Body of pancreas (tissue), 4 donors: ENCODE measurements at places on chromosomes 11 and 22. TPM values are rescaled to one million over a fixed set of nuclear protein-coding genes. Genes with fewer than 3 reads are reported as not detected.

DNA sequence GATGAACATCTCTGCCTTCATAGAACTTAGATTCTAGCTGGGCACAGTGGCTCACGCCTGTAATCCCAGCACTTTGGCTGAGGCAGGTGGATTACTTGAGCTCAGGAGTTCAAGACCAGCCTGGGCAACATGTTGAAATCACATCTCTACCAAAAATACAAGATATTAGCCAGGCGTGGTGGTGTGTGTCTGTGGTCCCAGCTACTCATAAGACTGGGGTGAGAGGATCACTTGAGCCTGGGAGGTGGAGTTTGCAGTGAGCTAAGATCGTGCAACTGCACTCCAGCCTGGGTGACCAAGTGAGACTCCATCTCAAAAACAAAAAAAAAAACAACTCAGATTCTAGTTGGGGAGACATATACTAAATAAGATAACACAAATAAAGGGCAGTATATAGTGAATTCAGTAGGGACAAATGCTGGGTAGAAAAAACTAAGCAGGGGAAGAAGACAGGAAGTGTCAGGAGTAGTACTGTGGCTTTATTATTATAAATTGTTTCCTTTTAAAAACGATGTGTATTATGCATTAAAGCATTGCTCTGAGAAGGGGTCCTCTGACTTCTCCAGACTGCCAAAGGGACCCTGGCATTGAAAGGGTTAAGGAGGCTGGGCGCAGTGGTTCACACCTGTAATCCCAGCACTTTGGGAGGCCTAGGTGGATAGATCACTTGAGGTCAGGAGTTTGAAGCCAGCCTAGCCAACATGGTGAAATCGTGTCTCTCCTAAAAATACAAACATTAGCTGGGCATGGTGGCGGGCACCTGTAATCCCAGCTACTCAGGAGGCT is 46.7 kb downstream of the PACS1 start:
- no peaks in the 10 kb centered on the region for H3K36me3 ChIP-seq
- no peak for DNase-seq
- H3K4me3 ChIP-seq: no peak overlapping the region
- no peaks in the 10 kb centered on the region for H3K27me3 ChIP-seq
- no peak overlapping the region for H3K27ac ChIP-seq
- H3K4me1 ChIP-seq: peaks cover 56% of the 10 kb centered on the region

DNA sequence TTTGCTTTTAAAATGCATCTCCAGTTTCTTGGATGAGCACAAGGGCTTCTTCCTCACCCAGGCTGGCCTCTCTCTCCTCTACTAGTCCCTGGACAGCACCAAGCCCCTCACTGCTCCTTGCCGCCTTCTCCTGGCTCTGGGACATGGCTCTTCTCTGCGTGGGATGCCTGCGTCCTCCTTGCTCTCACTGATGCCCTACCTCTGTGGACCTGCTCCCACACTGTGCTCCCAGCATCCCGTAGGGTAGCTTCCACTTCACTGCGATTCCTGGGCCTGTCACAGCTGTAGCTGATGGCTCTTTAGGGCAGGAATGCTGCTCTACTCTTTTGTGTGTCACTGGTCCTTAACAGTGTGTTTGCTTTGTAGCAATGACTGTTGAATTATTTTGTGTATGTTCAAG is 136.3 kb downstream of the SNX19 start:
- H3K36me3 ChIP-seq: no peaks in the 10 kb centered on the region
- H3K4me3 ChIP-seq: no peak overlapping the region
- no peak overlapping the region for H3K27ac ChIP-seq

GSTT2B gene
- total RNA-seq: 8.3 TPM

- H3K27ac ChIP-seq: peak overlapping the region; percentile 87
- no peak for DNase-seq
- no peaks in the 10 kb centered on the region for H3K36me3 ChIP-seq
- H3K4me3 ChIP-seq: peak overlapping the region; percentile 31
- peaks cover 23% of the 10 kb centered on the region for H3K4me1 ChIP-seq
Observed at GRCh38 chr22:36027579-36027934, 1.1 kb downstream of the RBFOX2 start.

TSSK2 gene
- total RNA-seq: 0.33 TPM

DNA sequence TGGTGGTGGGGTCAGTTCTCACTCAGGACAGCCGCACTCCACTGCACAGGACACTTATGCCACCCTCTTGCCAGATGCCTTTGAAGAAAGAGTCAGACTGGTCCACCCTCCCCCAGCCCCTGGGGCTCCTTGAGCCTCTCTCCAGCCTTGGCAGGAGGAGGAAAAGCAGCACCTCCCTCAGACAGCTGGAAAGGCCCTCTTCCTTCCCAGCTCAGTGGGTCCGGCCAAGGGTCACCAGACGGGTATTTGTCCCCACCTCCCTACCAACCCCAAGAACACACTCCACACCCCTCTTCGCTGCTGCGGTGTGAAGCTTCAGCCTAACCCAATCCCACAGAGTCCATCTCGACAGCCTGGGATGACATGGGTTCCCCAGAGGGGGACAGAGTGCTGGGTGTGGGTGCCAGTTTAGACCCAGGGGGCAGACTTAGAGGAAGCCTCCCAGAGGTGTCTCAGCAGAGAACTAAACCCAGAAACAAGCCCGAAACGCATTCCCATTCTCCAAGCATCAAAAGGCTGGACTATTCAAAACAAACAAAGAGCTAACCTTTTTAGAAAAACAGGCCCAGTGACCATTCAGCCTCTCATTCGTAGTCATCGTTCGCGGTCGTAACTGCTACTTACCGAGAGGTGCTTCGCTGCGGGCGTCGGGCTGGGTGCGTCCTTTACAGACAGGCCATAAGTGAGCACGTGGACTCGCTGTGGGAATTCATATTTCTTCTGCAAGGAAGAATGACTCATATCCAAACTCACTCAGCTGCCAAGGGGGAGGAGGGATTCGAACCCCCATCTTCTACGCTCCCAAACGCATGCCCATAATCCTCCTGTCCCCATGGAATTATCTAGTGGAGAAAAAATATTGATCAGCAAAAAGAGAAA is 57.5 kb upstream of the ANO1 start:
- H3K27ac ChIP-seq: no peak overlapping the region
- no peaks in the 10 kb centered on the region for H3K36me3 ChIP-seq
- H3K4me3 ChIP-seq: no peak overlapping the region
- no peaks in the 10 kb centered on the region for H3K27me3 ChIP-seq
- DNase-seq: no peak
- no peaks in the 10 kb centered on the region for H3K4me1 ChIP-seq
